ENCODE measurements at places on chromosomes 3 and 15.

DNA sequence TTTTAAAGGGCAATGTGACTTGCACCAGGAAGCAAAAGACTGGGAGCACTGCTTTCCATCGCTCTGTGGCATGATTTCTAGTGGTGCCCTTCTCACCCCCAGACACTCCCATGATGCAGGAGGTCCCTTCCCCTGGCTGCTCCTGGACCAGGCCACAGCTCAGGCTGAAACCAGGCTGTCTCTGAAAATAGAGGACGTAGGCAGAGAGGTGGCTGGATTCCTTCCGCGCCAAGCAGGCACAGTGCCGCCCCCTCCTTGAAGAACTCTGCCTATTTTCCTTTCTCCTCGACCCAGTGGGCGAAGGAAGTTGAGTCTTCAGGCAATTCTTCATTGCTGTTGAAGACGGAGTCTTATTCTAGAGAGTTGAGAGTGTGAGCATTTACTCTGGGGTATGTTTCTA lies 489.4 kb upstream of the TBL1XR1 start:
- no peak for DNase-seq

GRCh38 chr3:64067506-64068346 lies 44.4 kb upstream of the PSMD6 start:
- DNase-seq, result no peak

- no peak for DNase-seq
Observed at GRCh38 chr15:83112233-83112955, 4.9 kb downstream of the TM6SF1 start.

GRCh38 chr15:81255315-81255957 lies 58.8 kb downstream of the IL16 start:
- DNase-seq, result no peak

- DNase-seq, result no peak
Observed at GRCh38 chr3:111943533-111943932, 35.3 kb upstream of the ABHD10 start.

- DNase-seq, result no peak
Observed at GRCh38 chr15:43913026-43913780, 86.4 kb downstream of the WDR76 start.

DNA sequence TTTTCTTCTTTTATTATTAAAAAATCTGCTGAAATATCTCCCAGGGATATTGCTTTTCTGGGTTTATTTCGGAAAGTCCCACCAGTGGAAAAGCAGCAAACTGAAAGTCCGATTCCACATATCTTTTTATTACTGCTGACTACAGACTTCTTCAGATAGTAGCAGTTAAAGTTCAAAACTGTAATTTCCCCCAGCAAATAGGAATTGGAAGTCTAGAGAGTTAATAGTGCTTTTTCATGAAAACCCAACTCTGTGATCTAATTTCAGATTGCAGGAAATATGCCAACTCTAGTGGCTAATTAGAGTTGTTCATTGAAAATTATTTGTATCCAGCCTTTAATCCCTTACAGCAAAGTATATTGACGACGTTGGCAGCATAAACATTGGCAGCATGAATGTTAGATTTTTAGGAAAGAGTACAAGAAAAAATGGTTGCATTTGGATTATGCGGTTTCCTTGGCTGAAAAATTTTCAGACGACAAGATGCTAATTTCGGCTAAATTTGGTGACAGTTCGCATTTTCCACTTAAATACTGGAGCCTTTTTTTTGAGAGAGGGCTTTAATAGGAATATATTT lies 472.9 kb upstream of the CBLB start:
- no peak for DNase-seq

DNA sequence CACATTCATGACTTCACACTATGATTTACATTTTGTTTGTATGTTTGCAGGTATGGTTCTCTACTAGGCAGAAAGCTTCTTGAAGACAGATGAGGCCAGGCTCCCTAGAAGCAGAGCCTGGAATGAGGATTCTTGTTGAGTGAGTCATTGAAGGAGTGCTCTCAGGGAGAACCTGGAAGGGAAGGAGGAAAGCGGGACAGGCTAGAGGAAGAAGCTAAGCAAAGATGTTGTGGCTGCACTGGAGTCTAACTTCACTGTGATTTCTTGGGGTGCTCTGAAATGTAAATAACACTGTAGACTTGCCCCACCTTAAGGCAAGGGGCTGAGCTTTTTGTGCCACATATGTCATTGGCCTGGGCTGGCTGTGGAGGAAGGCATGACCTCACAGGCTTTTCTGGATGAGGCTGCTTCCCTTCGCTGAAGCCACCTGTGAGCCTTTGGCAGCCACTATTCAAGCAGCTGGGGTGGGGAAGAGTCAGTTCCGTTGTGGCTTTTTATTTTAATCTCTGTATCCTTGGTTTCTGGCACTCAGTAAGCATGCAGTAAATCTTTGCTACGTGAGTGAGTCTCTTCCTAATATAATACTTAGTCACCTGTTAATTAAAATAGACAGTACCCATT lies 307.3 kb downstream of the SV2B start:
- DNase-seq, result no peak

DNA sequence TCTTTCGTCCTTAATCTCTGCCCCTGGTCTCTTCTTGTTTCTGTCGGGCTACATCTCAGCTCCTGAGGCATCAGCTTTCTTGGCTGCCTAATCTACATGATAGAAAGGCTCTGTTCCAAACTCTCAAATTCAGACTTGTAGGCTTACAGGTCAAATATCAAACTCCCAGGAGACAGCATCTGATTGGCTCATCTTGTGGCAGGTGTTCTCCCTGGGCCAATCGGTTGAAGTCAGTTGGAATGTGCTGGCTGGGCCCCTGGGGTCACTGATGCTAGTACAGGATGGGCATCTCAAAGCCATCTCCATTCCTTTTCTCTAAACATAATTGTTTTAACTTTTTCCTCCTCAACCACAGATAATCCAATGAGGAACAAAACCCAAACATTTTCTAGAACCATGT lies 198.7 kb downstream of the CNTN3 start:
- peak; percentile 41 for DNase-seq

DNA sequence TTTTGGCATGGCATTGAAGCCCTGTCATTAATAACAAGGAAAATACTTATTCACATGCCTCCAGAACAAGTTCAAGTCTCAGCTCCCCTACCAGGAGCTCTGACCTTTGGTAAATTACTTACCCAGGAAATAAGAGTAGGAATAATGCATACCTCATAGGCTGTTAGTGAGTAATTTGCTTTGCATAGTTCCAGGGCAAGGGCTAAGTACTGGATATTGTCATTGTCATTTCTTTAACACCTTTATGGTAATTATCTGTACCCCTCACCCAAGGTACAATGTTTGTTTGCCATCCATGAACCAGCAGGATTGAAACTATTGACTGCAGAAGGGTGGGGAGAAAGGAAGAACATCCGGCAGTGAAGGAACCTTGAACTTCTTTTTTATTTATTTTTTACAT lies 148.5 kb downstream of the SOX2 start:
- DNase-seq, result no peak

- DNase-seq, result no peak
Observed at GRCh38 chr3:46634856-46635255, 22.5 kb downstream of the FAM240A start.

DNA sequence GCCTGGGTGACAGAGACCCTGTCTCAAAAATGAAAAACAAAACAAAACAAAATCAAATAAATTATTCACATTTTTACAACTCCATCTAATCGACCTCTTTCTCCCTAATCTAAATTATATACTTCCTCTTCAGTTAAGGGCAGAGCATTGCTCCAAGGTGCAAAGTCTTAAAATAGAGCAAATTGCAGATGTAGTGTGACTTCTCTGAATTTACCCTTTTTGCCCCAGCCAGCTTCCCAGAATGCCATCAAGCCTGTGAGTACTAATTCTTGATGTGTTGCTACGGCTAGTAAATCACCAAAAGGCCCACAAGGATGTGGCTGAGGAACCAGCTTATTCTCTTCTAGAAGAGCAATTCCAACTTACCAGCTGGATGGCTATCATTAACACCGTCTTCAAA lies 53.4 kb upstream of the PPIB start:
- no peak for DNase-seq

DNA sequence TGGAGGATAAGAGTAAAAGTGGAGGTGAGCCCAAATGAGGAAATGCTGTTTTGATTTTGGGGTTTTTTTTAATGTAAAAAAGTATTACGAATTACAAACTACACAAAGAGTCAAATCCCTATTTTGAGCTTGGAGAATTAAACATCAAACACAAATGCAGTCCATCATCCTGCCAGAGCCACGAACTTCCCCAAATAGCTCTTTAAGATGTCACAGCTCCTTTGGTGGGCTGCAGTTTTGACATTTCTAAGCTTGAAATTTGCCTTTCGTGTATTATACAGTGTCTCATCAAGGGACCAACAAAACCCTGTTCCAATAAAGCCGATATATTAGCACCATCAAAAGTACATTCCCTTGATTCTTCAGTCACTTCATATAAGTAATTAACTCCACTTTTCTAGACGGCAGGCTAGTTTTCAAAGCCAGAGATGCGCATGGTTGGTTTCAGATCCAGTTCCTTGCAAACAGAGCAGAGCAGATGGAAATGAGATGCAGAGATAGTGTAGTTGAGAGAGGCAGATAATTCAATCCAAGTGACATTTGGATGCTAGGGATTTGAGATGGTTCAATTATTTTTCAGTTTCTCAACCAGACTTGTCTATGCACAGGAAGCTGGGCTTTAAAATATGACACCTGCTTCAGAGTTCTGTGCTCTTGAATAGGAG lies 580.9 kb downstream of the EDEM1 start:
- no peak for DNase-seq

- DNase-seq, result no peak
Observed at GRCh38 chr15:68279779-68280753, 2.5 kb downstream of the FEM1B start.

GRCh38 chr15:67758619-67759300 lies 66.5 kb upstream of the SKOR1 start:
- no peak for DNase-seq

DNA sequence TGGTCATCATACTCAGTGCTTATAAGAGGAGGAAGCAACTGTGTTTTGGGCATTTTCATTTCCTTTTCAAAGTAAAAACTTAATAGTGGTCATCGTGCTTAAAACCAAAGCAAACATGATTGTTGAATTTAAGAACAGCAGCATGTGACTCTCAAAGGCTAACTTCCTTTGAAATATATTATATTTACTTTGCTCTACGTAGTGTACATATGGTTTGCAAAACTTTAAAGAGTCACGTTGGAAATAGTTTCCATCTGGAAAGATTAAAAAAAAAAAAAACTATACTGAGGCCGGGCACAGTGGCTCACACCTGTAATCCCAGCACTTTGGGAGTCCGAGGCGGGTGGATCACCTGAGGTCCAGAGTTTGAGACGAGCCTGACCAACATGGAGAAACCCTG lies 367.9 kb upstream of the BCHE start:
- DNase-seq, result no peak

DNA sequence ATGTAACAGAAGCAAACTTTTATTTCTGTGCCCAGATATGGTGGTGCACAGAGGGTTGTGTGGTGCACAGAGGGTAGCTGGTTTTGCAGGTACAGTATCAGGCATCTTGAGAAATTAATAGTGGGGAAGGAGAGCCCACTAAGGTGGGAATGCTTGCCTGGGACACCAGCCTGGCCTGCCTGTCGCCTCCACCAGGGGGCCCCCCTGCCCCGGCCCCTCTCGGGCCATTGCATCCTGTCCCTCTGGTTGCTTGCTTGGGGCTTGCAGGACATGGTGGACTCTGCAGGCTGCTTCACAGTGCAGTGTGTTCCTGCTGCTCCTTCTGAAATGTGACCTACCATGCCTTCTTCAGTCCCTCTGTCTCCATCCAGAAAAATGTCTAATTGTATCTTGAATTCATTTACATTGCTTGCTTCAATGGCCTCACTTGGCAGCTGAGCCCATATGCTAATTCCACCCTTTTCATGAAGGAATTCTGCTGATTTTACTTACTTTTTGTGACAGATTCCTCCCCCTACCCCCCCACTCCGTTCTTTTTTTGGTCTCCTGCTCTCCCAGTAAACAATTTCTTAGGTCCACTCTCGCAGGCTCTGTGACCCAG lies 73.6 kb downstream of the EEFSEC start:
- peak; percentile 86 for DNase-seq

DNA sequence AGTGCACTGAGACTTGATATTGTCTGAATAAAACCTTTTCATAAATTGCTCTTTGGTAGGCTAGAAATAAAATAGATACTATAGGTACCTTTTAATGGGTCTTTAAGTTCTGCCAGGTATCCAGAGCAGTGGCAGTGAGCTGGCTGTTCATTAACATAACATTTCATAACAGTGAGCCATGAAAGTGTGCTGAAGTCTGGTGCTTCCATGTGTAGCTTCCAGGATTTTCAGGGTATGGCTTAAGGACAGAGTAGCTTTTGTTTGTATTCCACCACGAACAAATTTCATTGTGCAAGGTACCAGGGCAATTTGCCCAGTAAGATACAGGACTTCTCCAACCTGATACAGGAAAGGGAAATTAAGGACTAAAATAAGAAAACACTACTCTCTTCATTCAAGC lies 124.7 kb upstream of the NANOGP8 start:
- DNase-seq, result no peak

- DNase-seq, result no peak
Observed at GRCh38 chr15:57033715-57034439, 115.4 kb downstream of the TCF12 start.

DNA sequence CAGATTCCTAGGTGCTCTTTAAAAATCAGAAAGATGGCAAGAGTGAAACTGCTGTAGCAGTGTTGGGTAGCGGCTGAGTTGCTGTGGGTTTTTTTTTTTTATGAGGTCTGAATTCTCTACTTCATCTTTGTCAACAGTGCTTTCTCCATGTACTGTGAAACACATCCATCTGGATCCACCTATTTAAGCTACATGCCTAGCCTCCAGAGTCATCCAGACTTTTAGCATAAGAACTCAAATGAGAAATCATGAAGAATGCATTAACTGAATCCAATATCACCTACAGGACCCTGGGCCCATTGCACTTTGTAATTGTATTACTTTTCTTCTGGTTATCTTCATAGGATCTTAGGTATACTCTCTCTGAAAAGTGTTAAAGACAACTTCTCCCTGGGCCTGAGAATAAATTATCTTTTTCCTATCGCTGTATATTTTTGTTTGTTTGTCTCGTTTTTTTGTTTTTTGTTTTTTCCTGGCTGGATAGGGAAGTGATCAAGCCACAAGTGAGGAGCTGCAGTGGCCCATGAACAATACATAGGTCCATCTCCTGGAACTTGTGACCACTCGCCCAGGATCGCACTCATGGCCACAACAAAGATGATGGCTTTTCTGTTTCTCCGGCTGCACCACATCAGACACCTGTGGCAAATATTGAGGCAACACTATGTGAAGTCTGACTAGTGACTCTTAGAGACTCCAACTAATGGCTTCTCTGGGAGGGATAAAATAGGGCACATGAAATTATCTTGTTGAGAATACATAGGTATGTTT lies 609.9 kb upstream of the AGTR1 start:
- DNase-seq, result no peak
